ENCODE measurements at places on chromosomes 6 and 20.

DNA sequence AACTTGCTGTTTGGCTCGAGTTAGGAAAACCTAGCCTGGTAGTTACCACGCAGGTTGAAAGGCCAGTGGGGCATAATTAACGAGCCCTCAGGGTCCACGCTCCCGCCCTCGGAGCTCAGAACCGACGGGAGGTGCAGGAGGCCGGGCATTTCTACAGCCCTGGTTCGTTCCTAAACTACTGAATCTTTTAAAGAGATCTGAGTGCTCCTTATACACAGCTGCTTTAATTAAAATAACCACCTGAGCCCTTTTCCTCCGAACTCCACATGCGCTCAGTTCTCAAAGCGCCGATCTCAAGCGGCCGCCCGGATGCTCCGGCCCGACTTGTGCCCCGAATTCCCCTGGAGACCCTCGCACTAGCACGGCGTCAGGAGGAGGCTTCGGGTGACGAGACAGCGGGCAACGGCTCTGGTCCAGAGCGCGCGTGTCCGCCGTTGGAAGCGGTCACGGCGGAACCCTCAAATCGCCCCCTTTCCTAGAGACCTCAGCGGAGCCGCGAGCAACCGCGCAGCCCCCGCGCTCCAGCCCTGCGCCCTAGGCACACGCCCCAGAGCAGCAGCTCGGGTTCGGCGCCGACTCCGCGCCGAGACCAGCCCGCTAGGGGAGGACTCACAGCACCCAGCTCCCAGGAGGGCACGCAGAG is 397 bp downstream of the WDR27 start:
- DNase-seq, result no peak

DNA sequence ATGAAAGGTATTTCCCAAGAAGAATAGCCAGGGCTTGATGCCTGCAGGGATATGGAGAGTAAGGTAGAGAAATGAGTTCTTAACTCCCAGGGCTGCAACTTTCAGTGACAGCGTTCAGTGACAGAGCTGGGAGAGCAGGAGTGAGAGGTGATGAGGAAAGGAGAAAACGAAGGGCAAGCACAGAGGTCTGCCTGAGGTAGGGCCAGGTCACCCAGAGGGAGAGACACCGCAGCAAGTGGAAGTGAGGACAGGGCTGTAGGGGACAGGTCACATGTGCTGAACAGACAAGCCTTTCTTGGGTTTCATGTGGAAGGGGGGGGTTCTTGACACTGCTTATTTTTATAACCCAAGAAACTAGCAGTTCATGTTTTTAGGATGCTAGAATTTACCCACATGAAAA is 72.5 kb downstream of the PREP start:
- no peak for DNase-seq

- DNase-seq, result no peak
These were observed 6.4 kb downstream of the SERPINB9 start for GRCh38 chr6:2896741-2897140.

DNA sequence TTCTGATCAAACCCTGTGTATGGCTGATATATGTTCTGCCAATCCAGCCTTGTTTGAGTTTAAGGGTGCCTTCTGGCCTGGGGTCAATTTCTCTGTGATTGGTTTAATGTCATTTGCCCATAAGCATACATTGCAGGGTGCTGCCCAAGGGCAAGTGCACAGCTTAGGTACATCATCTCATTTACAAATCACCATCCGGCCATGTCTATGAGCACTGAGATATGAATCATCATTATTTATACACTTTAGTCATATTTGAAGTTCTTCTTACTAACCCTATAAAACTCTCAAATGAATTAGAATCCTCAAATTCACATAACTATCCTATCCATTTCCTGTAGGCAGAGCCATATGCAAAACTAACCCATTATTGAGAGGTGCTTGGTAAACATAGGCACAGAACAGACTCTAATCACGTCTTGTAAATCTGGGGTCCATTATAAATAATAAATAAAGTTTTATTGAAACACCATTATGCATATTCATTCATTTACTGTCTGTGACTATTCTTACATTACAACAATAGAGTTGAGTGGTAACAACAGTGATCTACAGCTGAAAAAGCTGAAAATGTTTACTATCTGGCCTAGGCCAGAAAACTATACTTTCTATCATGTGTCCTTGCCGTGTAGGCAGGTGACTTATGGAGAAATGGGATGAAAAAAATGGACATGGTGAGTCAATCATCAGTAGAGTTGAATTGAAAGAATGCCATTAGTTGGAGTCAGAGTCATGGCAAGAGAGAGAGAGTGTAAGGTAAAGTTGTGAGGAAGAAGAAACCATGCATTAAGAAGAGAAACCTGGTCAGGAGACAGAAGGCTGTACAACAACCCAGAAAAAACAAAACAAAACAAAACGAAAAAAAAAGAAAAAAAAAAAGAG is 25.0 kb downstream of the KCNQ5 start:
- DNase-seq, result peak; percentile 34

- DNase-seq, result no peak
These were observed 67.2 kb downstream of the YTHDF1 start for GRCh38 chr20:63148696-63149095.

- DNase-seq, result no peak
These were observed 415.6 kb upstream of the BTBD3 start for GRCh38 chr20:11502061-11502460.

- peak; percentile 42 for DNase-seq
These were observed 671 bp downstream of the BPHL start for GRCh38 chr6:3119040-3119723.

GRCh38 chr20:32159766-32160221 is 47.7 kb downstream of the PLAGL2 start:
- DNase-seq, result no peak

- no peak for DNase-seq
These were observed 13.6 kb upstream of the CALHM6 start for GRCh38 chr6:116447496-116448011.

GRCh38 chr6:87909849-87910248 is 137.8 kb upstream of the SPACA1 start:
- DNase-seq, result peak; percentile 38

DNA sequence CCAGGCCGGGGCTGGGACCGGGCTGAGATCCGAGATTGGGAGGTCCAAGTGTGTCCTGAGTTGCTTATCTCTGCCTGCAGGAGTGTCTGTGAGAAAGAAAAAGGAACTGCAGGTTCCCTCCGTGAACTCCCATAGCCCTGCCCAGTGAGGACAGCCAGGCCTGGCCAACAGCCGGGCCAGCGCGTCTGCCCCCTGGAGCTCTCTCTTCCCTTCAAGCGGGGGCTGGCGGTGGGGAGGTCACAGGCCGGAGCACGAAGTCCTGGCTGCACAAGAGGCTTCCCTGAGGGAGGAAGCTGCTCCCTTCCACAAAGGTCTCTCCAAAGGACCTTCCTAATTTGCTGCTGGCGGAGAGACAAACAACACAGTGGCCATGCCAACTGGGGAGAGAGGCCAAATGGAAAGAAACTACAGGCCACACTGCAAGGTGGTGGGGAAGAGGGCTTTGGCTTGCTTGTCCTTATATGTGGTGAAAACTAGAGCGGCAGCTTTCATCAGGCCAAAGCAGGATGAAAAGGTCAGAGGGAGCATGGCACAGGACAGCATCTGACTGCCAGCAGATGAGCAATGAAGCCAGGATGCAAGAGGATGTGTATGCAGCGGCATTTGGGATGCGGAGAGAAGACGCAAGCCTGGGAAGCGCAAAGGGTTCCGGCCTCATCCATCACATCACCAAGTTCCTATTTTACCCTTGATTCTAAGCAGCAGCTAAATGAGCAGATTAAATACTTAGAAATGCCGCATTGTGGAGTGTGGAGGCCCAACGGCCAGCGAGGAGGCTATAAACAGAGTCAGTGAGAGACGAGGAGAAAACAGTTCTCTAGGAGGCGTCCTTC is 260.0 kb downstream of the ERMARD start:
- DNase-seq, result no peak

DNA sequence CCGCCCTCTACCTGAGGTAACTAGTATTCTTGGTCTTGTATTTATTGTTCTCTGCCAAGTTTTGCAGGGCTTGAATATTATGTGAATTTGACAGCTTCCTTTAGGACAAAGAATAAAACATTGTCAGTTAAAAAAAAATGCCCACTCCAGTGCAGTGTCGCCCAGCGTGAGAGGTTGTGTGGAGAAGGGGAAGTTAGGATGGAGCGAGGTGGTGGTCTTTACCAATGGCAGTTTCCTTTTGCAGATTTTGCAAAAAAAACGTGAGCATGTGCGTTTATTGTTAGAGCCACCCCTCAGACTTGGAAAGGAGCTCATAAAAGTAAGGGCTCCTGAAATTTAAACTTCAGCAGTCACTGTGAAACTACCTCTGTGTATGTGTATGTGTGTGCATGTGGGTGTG is 28.3 kb downstream of the UST start:
- DNase-seq, result no peak

DNA sequence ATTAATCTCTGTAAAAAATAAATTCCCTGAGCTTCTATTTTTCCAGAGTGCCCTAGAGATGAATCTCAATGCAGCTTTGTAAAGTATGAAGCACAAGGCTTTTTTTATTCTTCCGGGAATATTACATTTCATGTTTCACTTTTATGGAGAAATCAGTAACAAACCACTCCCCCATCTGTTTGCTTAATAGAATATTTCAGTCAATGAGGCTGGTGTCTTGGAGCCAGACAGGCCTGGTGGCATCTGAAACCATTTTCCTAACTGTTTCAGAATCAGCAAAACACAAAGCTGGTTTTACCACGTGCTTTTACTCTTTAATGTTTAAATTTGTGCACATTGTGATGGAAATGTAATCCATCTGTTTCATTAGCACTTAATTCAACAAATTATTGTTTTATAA is 400.8 kb upstream of the HSF2 start:
- no peak for DNase-seq

DNA sequence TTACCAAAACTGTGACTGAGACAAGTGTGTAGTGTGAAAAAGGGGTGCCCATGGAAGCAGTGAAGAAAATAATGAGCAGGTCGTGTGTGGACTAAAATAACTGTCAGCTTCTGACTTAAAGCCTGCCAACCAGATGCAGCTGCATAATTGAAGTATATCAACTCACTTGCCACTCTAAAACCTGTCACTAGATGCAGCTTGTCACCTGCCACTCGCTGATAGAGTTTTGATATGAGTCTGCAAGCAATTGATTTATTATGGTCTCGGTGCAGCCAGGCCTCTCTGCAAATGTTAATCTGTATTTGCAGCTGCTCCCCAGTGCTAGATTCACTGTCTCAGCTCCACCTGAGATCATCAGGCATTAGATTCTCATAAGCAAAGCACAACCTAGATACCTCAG is 1090.0 kb upstream of the EYS start:
- no peak for DNase-seq

GRCh38 chr6:128225612-128226011 is 294.8 kb downstream of the PTPRK start:
- no peak for DNase-seq

- DNase-seq, result no peak
These were observed 165.7 kb upstream of the RREB1 start for GRCh38 chr6:6942091-6942490.

DNA sequence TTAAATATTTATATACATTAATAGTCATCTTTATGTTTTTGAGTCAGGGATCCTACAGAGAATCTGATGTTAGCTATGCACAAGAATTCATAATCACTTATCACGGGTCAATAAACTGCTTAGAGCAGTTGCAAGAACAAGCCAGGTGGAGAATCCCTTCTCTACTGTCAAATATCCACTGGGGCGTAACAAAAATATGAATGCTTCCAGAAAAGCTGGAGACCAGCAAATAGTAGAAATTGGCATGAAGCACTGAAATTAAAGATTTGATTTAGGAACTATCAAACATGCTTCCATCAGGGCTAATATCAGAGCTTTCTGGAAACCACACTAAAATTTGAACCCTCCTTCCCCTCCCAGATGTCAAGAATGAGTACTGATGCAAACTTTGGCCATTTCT is 37.3 kb downstream of the ADGRG6 start:
- no peak for DNase-seq

GRCh38 chr6:135481783-135482369 is 15.7 kb downstream of the AHI1 start:
- no peak for DNase-seq

GRCh38 chr6:125316621-125317020 is 14.9 kb upstream of the HDDC2 start:
- DNase-seq, result no peak

GRCh38 chr6:15943423-15943822 is 185.5 kb upstream of the MYLIP start:
- DNase-seq, result no peak

DNA sequence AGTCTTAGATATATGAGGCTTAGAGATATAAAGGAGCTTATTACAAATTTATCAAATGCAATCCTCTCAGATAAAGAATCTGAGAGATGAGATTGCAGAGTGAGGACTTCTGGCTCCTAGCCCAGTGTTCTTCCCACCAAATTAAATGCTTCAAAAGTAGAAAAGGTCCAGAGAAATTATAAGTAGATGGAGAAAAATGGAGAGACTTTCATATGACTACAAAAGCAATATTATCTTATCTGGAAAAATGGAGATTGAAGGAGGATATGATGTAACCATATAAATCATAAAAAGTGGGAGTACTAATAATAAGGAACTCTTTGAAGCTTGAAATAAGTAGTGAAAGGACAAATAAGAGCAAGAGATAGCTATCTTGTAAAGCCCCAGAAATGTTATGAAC is 2.8 kb downstream of the KCTD20 start:
- DNase-seq, result no peak

DNA sequence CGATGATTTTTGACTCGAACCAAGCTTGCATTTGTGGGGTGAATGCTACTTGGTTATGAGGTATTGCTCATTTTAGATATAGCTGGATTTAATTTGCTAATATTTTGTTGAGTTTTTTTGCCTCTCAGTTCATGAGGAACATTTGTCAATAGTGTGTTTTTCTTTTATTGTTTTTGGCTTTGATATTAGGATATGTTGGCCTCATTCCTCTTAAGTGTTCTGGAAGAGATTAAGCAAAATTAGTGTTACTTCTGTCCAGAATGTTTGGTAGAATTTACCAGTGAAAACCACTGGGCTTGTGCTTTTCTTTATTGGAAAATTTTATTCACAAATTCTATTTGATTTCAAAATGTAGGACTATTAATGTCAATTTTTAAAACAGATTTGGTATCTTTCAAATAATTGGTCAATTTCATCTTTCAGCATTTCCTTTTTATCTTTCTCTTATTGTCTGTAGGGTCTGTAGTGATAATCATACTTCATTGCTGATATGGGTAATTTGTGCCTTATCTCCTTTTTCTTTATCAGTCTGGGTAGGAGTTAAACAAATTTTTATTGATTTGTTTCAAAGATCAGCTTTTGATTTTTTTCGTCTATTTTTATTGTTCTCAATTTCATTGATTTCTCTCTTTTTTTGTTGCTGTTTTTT is 14.1 kb downstream of the AIG1 start:
- DNase-seq, result no peak

GRCh38 chr6:145544041-145544440 is 191.3 kb downstream of the EPM2A start:
- peak; percentile 77 for DNase-seq

GRCh38 chr6:152463164-152463563 is 174.0 kb downstream of the SYNE1 start:
- no peak for DNase-seq

DNA sequence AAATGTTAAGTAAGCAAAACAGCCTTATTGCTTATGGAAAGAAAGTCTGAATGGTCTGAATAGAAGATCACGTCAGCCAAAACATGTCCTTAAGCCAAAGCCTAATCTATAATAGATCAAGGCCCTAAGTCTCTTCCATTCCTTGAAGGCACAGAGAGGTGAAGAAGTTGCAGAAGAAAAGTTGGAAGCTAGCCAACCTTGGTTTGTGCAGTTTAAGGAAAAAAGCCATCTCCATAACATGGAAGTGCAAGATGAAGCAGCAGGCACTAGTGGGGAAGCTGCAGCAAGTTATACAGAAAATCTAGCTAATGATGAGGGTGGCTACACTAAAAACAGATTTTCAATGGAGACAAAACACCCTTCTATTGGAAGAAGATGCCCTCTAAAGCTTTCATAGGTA is 29.1 kb downstream of the LRRN4 start:
- DNase-seq, result no peak
